Posterior cingulate gyrus (tissue), 11 donors: ENCODE measurements at places on chromosomes 13 and 19.

DNA sequence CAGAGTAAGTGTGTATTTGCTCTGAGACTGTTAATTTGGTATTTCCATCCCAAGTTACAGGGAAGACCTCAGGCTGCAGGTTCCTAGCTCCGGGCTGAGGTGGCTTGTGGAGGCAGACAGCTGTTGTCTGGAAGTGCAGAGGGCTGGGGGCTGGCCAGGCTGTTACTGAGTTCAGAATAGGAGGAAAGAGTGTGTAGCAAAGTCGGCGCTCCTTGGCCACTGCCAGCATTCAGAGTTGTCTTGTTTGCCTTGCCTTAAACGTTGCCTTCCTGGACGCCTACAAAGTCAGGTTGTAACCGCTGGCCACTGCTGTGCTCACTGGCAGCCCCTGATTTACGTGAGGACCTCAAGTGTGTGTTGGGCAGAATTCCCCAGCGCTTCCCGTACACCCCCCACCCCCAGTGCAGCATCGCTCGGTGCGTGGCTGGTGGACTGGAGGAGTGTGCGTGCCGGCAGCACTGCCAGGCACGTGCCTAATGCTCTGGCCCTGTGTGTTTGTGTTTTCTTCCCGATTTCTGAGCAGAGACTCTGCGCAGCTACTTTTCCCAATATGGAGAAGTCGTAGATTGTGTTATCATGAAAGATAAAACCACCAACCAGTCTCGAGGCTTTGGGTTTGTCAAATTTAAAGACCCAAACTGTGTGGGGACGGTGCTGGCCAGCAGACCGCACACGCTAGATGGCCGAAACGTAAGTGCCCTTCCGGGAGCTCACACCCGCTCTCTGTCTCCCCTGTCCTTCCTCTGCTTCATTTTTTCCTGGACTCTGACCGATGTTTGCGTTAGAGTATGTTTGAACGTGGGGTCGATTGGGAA, 10.5 kb downstream of the DAZAP1 start:
- no peak for DNase-seq

DNA sequence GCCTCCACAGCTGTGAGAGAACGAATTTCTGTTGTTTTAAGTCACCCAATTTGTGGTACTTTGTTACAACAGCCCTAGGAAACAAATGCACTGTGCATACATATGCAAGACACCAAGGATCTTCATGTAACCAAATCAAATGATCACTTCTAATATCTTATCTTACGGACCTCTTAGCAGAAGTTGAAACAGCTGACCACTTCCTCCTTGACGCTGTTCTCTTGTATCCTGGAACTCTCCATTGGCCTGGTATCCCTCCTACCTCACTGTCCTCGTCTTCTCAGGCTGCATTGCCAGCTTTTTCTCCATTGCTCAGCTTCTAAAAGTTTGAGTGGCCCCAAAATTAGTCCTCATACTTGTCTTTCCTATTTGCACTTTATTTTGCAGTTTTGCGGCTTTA, 200.4 kb downstream of the DLEU7 start:
- DNase-seq: no peak

DNA sequence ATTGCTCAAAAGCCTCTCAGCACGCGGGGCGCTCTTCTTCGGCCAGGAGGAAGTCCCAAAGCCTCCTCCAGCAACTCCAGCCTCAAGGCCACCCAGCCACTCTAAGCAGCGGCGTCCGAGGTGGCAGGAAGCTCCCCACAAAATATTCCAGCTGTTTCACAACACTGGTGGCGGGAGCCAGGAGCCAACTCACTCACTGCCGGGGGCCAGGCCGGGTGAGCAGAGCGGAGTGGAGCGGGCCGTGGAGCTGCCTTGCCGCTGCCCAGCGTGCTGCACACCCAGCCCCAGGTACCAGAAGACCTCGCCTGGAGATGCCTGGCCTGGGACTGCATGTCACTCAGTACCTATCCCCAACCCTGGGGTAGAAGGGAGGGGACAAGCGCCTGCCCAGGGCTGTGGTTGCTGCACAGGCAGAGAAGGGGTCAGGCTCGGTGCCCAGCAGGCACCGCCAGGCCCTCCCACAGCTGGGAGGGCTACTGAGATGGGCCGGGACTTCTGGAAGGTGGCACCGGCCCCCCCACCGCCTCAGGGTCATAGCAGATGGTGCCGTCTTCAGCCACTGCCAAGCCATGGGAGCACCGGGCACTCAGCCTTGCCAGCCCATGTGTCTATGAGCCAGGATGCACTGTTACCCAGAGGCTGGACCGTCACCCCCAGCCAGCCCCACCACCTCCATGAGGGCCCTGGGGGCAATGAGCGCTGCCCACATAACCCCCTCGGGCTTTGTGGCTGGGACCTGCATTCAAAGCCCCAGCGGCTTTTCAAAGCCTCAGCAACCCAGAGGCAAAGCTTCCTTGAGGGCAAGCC, 59.2 kb downstream of the MLLT1 start:
- no peak for DNase-seq

- no peak for DNase-seq
Measured at GRCh38 chr13:47508527-47509228, 492.4 kb downstream of the SUCLA2 start.

GRCh38 chr13:62320129-62321108, 904.8 kb upstream of the PCDH20 start:
- no peak for DNase-seq

DNA sequence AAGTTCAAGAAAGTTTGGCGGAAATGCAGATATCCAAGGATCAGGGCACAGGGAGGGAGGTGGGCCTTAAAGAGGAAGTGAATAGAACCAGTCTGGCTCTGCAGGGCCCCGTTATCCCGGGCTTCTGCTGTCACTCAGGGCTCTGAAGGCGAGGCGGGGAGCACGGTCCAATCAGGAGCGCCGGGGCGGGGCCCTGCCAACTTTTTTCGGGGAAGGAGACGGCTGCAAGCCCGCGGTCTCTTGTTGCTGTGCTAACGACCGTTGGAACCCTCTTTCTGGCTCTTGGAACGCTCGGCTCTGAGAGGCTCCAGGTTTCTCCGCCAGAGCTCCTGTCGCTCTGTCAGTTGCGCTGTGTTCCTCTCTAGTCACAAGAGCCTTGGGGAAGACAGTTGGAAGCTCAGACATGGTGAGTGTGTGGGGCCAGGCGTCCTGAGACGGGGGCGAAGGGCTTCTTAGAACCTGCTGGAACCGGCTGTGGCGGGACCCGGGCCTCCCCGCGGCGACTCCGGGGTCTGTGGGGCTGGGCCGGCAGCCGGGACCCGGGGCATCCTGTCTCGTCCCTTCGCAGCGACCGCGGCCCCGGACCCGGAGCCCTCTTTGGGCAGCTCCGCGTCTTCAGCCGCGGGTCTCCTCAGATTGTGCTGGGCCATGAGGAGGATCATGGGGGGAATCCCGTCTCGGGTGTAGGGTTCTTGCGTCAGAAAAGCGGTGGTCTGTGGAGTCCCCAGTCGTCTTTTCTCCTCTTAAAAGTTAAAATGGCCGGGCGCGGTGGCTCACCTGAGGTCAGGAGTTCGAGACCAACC, 27.7 kb downstream of the ZNF844 start:
- DNase-seq: peak; percentile 59

GRCh38 chr13:104382951-104383350, 1316.7 kb upstream of the SLC10A2 start:
- DNase-seq: no peak

DNA sequence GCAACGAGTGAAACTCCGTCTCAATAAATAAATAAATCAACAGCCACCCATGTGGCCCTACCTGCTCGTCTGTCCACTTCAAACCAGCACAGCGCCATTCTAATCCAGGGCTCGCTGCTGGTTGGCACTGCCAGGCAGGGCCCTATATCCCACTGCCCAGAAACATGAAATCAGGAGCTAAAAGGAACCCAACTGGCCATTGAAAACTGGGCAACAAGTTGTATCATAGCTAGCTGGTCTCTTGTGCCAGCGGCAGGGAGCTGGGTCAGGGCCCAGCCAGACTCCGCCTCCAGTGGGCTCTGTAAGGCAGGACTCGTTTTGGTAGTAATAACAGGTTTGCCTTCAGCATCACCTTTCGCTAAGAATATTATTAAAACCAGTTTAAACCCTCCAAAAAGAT, 39.3 kb downstream of the GGACT start:
- no peak for DNase-seq

- no peak for DNase-seq
Measured at GRCh38 chr13:109226631-109227030, 559.8 kb downstream of the IRS2 start.
